NCI-H1436 treated with DMSO at 0.1 percent for 48 hours (cell line): ENCODE measurements at places on chromosomes 2 and 18.

DNA sequence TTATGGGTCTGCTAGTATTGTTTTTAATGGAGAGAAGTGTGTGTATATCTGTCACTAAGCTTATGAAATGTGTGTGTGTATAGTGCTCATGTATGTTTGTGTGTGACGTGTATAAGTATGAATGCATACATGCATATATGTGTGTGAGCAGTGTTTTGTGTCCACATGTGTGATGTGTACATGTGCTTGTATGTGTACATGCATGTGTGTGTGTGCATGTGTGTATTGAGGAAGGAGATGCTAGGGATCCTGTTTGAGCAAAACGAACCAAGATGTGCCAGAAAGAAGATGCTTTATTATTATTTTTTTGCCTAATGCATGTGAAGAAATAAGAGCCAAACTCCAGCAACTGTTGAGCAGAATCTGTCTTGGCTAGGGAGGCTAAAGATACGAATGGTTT lies 301.3 kb upstream of the SKOR2 start:
- DNase-seq, result no peak

DNA sequence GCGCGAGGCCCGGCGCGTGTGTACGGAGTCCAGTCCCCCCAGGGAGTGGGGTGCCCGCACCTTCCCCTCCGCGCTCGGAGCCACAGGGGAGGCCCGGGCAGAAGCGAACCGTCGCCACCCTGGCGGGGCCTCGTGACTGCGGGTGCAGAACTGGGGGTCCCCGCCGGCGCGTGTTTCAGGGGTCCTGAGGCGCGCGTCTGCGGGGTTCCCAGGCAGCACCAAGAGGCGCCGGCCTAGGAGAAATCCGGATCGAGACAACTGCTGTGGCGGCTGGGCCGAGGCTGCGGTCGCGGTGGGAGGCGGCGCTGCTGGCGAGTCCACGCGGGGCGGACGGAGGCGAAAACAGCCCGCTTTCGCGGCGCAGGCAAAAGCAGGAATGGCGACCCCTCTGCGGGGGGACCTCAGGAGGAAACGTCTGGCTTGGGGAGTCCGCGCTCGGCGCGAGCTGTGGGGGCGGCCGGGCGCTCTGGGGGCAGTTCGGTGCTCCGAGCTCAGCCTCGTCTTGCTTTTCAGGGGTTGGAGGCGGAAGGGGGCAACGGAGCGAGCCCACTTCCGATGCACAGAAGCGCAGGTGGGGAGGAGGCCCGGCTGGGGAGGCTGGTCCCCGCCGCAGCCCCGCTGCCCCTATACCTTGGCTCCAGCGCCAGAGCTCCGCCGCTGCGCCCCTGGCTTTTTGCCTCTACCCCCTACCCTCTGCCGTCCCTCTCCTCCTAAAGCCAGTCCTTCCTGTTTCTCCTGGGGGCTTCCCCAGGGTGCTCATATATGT lies 81.5 kb upstream of the LDLRAD4 start:
- no peak for DNase-seq

DNA sequence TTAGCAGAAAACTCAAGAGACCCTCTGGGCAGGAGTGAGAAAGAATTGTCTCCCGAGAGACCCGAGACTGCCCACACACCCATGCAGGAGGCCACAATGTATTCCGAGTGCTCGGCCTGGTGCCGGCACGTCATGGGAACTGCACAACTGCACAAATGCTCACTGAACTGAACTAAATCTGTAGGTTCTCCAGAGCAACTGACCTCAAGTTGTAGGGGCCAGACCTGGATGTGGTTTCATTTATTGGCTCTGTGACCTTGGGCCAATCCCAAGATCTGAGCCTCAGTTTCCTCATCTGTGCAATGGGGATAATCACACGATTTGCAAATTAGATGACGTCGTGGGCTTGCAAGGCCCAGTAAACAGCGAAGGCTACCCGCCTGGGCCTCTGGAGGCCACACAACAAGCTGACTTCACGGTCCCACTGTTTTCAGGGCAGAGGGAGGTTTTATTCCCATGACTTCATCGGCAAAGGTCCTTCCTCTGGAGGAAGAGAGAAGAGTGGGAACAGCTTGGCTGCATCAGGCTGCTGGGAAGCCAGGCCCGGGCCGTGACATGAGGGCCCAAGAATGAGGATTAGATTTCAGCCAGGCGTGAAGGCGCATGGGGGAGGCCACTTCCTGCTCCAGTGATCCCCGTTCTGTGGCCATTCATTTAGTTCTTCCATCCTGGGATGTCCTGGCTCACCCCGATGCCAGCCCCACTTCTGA lies 3.6 kb upstream of the ERFE start:
- no peak for DNase-seq

GRCh38 chr2:231126123-231126522 lies 1.3 kb upstream of the HTR2B start:
- DNase-seq, result no peak

DNA sequence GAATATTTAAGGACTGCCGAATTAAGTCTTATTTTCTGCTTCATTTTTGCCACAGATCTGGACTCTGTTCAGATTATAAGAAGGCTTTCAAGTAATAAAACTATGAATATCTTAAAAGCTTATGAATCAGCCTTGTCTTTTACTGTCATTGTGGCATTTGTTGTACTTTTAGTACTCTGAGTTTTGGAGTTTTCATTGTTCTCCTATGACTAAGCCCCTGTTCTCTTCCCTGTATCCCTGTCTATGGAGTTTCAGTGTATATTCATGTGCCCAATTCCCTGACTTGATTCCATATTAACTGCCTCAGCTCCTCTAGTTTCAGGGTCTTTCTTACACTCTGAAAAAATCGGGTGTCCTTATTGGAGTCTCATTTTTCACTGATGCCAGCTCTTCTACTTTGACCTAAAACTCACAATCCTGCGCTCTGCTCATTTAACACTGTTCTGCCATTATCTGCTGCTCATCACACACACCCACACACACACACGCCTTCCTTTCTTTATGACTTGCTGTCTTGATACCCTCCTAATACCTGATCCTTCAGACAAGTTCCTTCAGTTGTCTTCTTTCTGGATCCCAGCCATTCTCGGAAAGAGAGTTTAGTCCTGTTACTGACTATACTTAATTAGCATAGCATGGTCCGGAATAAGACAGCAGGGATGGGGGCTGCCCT lies 511.8 kb downstream of the CPS1 start:
- DNase-seq, result no peak

DNA sequence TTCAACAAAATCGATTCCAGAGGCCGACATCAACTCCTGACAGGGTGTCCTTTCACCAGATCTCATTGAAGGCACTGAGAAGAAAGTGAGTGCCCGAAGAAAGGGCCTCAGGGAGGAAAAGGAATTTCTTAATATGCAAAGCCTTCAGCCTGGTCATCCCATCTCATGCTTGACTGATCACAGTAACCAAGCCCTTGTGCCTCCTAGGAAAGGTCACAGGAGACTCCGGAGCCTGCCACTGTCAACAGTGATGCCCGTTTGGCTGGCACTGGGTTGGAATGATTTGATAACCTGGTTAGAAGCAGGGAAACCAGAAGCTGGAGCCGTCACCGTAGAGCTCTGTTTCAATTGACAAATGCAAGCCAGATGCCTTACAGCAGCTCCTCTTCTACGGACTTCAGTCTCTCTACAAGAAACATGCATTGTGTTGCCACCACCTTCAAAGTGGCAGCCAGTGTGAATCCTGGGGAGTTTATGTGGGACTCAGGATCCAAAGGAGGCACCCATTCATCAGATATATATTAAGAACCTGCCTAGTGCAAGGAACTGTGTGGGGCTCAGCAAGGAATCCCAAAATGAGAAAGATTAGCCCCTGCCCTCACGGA lies 24.6 kb downstream of the COX7A2L start:
- no peak for DNase-seq

DNA sequence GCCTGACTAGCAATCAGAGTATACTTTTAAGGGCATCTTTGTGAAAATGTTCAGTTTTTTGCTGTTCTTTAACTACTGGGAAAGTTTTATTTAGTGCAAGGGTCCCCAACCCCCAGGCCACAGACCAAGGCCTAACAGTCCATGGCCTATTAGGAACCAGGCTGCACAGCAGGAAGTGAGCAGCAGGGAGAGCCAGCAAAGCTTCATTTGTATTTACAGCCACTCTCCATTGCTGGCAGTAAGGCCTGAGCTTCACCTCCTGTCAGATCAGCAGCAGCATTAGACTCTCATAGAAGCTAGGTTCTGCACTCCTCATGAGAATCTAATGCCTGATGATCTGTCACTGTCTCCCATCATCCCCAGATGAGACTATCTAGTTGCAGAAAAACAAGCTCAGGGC lies 17.1 kb upstream of the NR4A2 start:
- DNase-seq, result no peak

GRCh38 chr18:36203360-36203895 lies 16.1 kb downstream of the MOCOS start:
- no peak for DNase-seq

- no peak for DNase-seq
These were observed 69.6 kb downstream of the THNSL2 start for GRCh38 chr2:88239781-88240180.

DNA sequence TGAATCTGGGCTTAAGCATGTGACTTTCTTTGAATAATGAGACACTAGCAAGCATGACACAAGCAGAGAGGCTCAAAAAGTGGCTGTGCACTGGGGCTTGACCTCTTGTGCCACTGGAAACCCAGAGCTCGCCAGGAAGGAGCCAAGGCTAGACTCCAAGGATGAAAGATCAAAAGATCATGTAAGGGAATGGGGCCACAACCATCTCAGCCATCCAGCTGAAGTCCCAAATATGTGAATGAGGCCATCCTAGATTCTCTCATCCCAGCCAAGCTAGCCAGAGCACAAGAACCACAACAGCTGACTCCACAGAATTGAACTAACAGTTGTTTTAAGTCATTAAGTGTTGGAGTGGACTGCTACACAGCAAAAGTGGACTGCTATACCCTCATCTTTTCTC lies 288.1 kb downstream of the CCDC178 start:
- no peak for DNase-seq

GRCh38 chr2:72840066-72840465 lies 14.2 kb upstream of the EXOC6B start:
- no peak for DNase-seq

GRCh38 chr2:67919490-67919889 lies 143.3 kb downstream of the C1D start:
- DNase-seq, result no peak

DNA sequence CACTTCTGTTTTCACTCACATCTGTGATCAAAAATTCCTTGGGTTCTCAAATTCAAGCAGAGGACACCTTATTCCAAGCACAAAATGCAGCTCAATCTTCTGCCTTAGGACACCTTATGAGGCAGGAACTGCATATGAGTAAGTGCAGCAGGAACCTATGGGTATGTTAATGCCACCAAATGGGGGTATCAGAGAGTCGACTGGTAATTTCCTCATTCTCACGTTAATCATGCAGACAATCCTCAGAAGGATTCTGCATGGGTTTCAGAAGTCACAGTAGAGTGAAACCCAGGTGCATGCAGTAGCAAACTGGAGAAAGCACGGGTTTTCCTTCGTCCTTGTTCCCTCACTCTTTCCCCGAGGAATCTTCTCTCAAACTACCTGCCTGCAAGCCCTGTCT lies 452.8 kb downstream of the CBLN2 start:
- no peak for DNase-seq

DNA sequence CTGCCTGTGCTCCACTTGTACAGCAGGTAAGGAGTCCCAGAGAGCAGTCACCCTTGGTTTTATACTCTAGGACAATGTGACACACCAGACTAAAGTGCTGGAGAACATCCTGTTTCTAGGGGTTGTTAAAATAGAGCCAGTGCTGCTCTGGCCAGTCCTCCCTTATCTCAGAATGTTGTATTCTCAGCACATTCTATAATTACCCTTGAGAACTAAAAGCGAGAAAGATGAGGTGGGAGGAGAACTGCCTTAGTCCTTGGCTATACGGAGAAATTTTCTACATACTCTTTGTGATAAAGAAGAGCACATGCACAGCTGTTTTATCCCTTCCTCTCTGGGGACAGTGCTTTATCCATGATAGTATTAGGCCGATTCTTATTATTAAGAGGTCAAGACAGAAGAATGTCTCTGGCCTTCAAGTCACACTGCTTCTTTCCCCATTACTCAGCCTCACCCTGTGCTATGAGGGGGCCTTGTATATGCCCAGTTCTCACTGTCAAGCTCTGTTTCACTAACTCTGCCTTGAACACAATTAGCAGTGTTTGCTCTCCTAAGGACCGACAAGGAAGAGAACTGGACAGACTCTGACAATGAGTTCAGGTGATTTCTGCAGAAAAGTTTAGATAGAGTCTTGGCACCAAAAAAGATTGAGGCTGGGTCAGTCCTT lies 385.8 kb downstream of the TRIB2 start:
- no peak for DNase-seq

DNA sequence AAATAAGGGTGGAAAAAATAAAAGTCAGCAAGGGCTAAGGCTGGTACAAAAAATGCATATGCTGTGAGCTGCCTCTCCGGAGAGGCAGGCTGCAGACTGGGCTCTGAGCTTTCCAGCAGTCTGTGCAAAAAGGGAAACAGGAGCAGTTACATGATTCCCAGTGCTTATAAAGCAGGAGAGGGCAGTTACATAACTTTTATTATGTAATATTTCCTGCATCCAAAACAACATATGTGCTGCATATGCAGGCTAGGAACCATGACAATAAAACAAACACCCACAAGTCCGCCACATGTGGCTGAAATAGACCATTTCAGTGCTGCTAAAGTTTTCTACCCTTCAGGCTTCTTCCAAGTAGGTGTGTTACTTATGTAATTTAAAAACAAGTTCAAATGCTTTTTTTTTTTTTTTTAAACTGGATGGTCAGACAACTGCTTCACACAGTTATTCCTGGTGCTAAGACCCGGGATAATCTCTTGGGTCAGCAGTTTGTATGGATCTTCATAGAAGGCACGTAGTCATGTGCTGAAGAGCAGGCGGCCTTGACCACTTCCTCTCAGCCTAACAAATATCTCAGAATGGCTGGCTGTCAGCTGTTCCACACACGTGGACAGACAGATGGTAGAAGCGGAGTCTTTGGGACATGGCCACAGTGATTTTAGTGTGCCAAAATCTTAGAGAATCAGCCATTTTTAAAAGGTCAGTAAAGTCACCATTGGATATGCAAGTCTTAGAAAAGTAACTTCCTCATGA lies 43.5 kb downstream of the ARMC9 start:
- DNase-seq, result no peak

GRCh38 chr2:150043172-150043500 lies 444.3 kb downstream of the RND3 start:
- DNase-seq, result no peak

- no peak for DNase-seq
These were observed 46.0 kb downstream of the COX7A2L start for GRCh38 chr2:42314892-42315468.

GRCh38 chr2:27807476-27807875 lies 36.0 kb downstream of the MRPL33 start:
- no peak for DNase-seq

DNA sequence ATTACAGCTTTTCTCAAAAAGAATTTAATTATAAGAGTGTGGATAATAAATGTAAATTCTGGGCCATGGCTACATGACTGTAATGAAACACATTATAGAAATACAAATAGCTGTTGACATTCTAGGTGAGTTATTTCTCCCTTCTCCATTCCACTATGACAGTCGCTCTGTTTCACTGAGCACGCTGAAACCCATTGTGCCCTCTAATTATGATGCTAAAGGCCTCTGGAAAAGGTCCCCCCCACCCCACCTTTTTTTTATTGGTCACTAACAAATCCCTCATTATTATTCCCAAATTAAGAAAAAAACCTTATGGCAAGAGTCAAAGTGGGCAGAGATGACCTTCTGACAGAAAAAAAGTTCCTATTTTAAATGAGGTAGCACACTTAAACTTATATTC lies 285.0 kb upstream of the SIX3 start:
- DNase-seq, result no peak

- no peak for DNase-seq
These were observed 456.3 kb downstream of the TGIF1 start for GRCh38 chr18:3906116-3906750.
